ENCODE measurements at places on chromosomes 1 and 21.

GRCh38 chr1:9160079-9160717 is 31.3 kb upstream of the GPR157 start:
- DNase-seq = no peak

GRCh38 chr1:53699981-53700380 is 39.0 kb downstream of the GLIS1 start:
- no peak for DNase-seq

GRCh38 chr1:182651339-182651724 is 33.1 kb downstream of the RGS8 start:
- no peak for DNase-seq

DNA sequence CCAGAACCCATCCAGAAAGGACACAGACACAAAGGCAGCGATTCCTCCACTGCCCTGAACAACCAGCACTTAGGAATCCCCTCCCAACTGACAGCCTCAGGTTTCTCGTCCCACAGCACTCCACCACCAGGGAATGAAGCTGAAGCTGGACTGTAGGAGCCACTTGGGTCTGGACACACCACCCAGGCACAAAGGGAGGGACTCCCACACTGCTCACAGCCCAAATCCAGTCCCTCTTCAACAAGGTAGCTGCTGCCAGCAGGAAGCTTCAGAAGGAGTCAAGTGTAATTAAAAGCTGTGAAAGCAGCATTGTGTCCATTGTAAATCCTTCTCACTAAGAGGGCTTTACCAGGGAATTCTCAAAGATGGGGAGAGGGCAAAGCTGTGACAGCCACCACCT is 29.0 kb downstream of the LMX1A start:
- DNase-seq = no peak

GRCh38 chr1:111364690-111365089 is 62.8 kb downstream of the OVGP1 start:
- DNase-seq = no peak

DNA sequence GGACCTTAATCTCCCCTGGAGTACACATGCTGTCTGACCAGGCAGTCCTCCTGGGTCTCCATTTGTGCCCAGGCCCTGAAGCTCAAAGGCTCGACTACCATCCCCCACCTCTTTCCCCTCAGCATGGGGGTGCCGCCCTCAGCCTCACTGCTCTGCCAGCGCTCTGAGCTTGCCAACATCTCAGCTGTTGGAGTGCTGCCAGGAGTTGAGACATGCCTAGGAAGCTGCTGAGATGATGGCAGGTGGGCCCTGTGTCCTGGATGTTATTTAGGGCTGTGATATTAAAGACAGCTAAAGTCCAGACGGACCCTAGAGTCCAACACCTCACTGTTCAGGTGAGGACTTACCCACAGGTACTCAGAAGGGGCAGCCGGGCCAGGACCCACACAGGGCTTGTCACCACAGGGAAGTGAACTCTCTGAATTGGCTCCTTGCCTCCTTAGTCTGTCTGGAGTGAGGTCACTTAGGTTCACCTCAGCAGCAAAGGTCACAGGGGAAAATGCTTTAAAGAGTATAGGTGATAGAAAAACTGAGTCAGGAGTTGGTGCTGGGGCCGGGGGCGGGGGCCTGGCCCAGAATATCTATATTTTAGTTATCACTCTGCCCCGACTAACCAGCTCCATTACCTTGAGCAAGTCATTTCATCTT is 19.7 kb upstream of the KCNC4 start:
- no peak for DNase-seq
